NCI-H187 (cell line): ENCODE measurements at places on chromosomes 6 and 20.

DNA sequence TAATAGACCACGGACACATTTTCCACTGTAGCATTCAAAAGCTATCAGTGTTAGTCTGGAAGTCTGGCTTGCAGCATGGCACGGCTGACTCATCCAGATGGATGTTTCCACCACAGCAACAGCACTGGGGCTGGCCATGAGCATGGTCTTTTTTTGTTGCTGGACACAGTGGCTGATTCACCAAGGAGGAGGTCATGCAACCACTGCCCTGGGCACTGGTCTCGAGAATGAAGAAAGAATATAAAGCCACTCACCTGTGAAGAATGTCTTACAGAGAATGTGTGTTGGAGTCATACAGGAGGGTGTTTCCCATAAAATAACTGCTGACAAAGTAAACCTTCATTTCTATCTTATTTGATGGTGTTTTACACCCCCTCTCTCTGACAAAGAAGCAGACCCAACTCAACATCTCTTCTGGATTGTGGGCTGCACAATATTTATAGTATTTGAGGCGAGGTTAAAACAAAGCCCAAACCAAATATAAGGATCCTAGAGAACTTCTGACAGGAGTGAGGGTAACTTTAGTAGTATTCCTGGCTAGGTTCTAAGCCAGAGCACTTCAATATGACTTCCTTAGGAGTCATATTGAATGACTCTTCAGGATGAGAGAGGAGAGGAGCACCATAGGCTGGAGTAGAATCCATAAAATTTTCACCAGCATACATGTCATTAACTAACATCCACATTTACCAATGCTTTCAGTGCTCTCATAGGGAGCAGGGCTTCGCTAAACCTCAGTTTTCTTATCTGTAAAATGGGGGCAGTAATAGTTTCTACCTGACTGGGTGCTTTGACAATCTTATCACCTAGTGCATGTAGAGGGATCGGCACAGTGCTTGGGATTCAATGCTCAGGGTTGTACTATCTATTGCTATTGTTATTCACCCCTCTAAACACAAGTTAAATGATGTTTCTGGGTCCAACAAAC, 121.4 kb downstream of the KIF13A start:
- no peak for DNase-seq

- DNase-seq: no peak
Observed at GRCh38 chr6:3618642-3619041, 132.9 kb downstream of the PXDC1 start.

- no peak for DNase-seq
Observed at GRCh38 chr20:740162-740561, 28.1 kb downstream of the SLC52A3 start.

DNA sequence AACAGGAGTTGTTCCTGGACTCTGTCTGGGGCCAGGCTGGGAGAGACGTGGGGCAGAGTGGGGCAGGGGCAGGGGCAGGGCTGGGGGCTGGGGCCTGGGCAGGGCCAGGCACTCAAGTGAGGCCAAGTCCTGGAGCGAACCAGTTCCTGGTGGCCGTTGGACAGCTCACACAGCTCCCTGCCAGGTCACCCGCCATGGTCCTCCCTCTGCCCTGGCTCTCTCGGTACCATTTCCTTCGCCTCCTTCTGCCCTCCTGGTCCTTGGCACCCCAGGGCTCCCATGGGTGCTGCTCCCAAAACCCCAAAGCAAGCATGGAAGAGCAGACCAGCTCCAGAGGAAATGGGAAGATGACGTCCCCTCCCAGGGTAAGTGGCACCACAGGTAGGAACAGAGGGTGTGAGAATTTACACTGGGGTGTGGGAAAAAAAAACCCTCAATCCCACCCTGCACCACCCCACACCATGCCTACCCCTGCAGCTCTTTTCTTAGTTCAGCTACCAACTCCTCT, at the start of gene MCCD1:
Gene MCCD1 (plus strand): TSS at position 142 of the 508 bp plus-strand sequence. CDS start 53 bp downstream, at position 195.
- no peak for DNase-seq

- no peak for DNase-seq
Observed at GRCh38 chr20:19277381-19277780, 64.9 kb downstream of the SLC24A3 start.

- no peak for DNase-seq
Observed at GRCh38 chr20:9051508-9051907, 17.4 kb upstream of the PLCB4 start.
